Keratinocyte (primary cell): ENCODE measurements at places on chromosomes 11 and 22. TPM values are rescaled to one million over a fixed set of nuclear protein-coding genes. Genes with fewer than 3 reads are reported as not detected.
A peak's percentile ranks its signal among the peaks of the same experiment; 100 is the strongest.

DNA sequence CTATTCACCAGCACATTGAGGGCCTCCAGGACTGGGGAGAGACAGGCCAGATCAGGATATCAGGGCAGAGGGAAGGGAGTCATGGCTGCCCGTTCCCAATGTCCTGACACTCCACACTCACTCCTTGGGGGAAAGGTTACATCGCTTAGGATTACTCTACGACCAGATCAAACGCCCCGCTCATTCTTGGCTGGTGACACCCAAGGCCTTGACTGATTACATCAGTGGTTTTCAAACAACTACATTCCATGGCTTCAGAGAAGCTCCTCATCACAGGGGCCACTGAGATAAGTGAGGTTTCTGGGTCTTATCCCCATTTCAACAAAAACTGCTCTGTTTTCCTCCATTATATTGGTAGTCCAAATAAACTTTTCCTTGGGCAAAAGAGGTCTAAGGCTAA is 15.0 kb downstream of the UBE2L6 start:
- no peaks in the 10 kb centered on the region for H3K27me3 ChIP-seq
- H3K27ac ChIP-seq = no peak overlapping the region
- no peaks in the 10 kb centered on the region for H3K4me1 ChIP-seq
- H3K4me3 ChIP-seq = no peak overlapping the region

The ANGPTL5 gene
- 0.03 TPM in 1 of 3 replicates, not detected in the others for polyA plus RNA-seq

- no peaks in the 10 kb centered on the region for H3K36me3 ChIP-seq
- DNase-seq = no peak
- H3K4me1 ChIP-seq = no peaks in the 10 kb centered on the region
- H3K4me3 ChIP-seq = no peak overlapping the region
These were observed 67.3 kb upstream of the NUP50 start for GRCh38 chr22:45096256-45096907.

The SCN3B gene
- polyA plus RNA-seq = 0.08 to 0.19 TPM (median 0.10 TPM) in 3 replicates

DNA sequence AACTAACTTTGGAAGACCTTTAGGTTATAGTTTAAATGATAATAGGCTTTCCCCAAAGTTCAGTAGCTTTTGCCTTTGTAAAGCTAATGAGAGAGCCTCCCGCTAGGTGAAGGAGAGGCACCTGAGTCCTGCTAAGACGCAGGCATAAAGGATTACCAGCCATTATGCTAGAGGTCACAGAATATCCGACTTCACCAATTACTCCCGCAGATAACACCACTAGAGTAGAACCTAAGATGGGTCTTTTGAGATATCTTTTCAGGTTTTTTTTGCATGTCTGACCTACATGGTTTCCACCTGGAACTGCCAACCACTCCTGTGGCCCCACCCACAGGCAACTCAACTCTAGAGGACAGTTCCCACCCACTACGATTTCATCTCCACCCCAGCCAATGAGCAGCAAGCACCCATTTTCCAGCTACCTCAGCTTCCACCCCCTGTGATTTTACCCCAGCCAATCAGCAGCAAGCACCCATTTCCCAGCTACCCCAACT is 314.3 kb downstream of the BRD1 start:
- no peaks in the 10 kb centered on the region for H3K27me3 ChIP-seq
- H3K27ac ChIP-seq = no peak overlapping the region
- DNase-seq = no peak
- no peaks in the 10 kb centered on the region for H3K36me3 ChIP-seq

DNA sequence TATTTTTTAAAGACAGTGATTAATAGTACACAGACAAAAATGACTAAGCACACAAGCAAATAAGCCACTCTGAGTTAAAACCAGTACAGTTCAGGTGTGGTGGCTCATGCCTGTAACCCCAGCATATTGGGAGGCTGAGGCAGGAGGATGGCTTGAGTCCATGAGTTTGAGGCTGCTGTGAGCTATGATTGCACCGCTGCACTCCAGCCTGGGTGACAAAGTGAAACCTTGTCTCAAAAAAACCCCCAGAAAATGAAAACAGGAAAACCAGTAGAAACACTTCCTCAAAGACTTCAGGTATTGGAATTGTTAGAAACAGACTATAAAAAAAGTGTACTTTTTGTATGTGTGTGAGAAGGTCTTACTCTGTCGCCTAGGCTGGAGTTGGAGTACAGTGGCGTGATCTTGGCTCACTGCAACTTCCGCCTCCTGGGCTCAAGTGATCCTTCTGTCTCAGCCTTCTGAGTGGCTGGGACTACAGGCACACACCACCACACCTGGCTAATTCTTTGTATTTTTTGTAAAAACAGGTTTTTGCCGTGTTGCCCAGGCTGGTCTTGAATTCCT is 33.0 kb downstream of the PPP6R2 start:
- DNase-seq = no peak
- H3K27ac ChIP-seq = no peak overlapping the region
- H3K4me1 ChIP-seq = no peaks in the 10 kb centered on the region
- H3K36me3 ChIP-seq = peaks cover 10% of the 10 kb centered on the region
- no peaks in the 10 kb centered on the region for H3K27me3 ChIP-seq

The KCTD14 gene
- 0.81 to 3.4 TPM (median 2.1 TPM) in 3 replicates for polyA plus RNA-seq

DNA sequence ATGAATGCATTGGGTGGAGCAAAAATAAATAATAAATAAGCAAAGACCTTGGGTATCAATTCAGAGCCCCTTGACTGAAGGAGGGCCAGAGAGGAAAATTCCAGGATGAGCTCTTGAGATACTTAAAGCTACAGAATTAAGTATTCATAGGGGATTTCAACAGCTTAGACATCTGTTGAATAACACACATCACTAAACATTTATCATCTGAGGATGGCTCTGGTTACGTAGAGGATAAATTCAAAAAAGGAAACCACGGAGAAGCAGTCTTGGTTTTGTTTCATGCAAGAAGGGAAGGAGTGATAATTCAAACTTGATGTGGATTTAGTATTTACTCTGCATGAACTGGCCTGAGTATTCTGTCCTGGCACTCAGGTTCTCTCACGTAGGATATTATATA is 29.8 kb downstream of the ARHGAP42 start:
- no peak for DNase-seq
- no peak overlapping the region for H3K27ac ChIP-seq
- H3K4me1 ChIP-seq = peaks cover 11% of the 10 kb centered on the region
- H3K27me3 ChIP-seq = no peaks in the 10 kb centered on the region
- no peak overlapping the region for H3K4me3 ChIP-seq

The FREY1 gene
- polyA plus RNA-seq = 0.25 to 0.32 TPM in 2 of 3 replicates, not detected in the other

GRCh38 chr11:65425105-65425970 is 2.7 kb downstream of the NEAT1 start:
- no peak for DNase-seq
- peak overlapping the region; percentile 99 for H3K27ac ChIP-seq
- no peaks in the 10 kb centered on the region for H3K27me3 ChIP-seq
- H3K36me3 ChIP-seq = peaks cover 23% of the 10 kb centered on the region
- peak overlapping the region; percentile 97 for H3K4me3 ChIP-seq

The OSBP2 gene
- 2.0 to 4.2 TPM (median 3.0 TPM) in 3 replicates for polyA plus RNA-seq

GRCh38 chr11:10618490-10618889 is 50.0 kb upstream of the LYVE1 start:
- no peaks in the 10 kb centered on the region for H3K27me3 ChIP-seq
- H3K4me3 ChIP-seq = no peak overlapping the region
- peaks cover 10% of the 10 kb centered on the region for H3K4me1 ChIP-seq
- H3K27ac ChIP-seq = no peak overlapping the region

GRCh38 chr22:43110444-43110926 is at the start of gene BIK:
Gene BIK, plus strand, starts transcription at chr22:43110750. Its CDS starts 13,273 bp downstream, at chr22:43124023.
- H3K27ac ChIP-seq = no peak within 1 kb of the TSS
- peaks cover 6% of the 10 kb centered on the region for H3K27me3 ChIP-seq
- no peak for DNase-seq
- H3K4me1 ChIP-seq = peaks cover 9% of the 10 kb centered on the region
- no peaks in the 10 kb centered on the region for H3K36me3 ChIP-seq

The INPPL1 gene
- polyA plus RNA-seq = 44.0 to 69.5 TPM (median 53.7 TPM) in 3 replicates

GRCh38 chr11:37456746-37457145 is 858.7 kb upstream of the RAG2 start:
- DNase-seq = no peak
- no peak overlapping the region for H3K4me3 ChIP-seq
- no peaks in the 10 kb centered on the region for H3K4me1 ChIP-seq
- no peak overlapping the region for H3K27ac ChIP-seq

The POLR2L gene
- polyA plus RNA-seq = 145 to 308 TPM (median 245 TPM) in 3 replicates

GRCh38 chr11:46105134-46105628 is 16.1 kb downstream of the PHF21A start:
- H3K27ac ChIP-seq = no peak overlapping the region
- no peak overlapping the region for H3K4me3 ChIP-seq
- H3K27me3 ChIP-seq = no peaks in the 10 kb centered on the region

The NLRP14 gene
- 0.03 TPM in 2 of 3 replicates, not detected in the other for polyA plus RNA-seq

The NPTXR gene
- 0.03 to 0.14 TPM (median 0.09 TPM) in 3 replicates for polyA plus RNA-seq

The BATF2 gene
- 0.09 to 0.10 TPM (median 0.10 TPM) in 3 replicates for polyA plus RNA-seq

GRCh38 chr22:34880662-34881061 is 185.3 kb upstream of the ISX start:
- H3K27ac ChIP-seq = no peak overlapping the region
- DNase-seq = no peak
- no peak overlapping the region for H3K4me3 ChIP-seq
- H3K4me1 ChIP-seq = peaks cover 2% of the 10 kb centered on the region
- H3K27me3 ChIP-seq = no peaks in the 10 kb centered on the region

The NPAS4 gene
- polyA plus RNA-seq = 0.03 TPM in 1 of 3 replicates, not detected in the others

DNA sequence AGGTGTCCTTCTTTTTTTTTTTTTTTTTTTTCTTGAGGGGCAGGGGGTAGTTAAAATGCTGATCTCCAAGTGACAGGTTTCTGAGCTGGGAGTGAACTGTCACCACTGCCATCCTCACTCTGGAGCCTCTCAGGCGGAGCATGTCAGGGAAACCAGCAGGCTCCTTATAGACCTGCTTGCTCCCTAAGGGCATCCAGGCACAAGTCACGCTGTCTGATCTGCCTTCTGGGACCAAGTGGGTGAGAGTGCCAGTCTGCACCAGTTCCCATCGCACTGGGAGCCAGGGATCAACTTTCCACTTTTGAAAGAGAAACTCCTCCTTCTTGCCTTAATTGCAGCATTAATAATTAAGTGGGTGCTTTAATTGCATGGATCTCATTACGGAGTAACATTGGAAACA is 537.9 kb upstream of the CADM1 start:
- no peak overlapping the region for H3K27ac ChIP-seq
- DNase-seq = no peak
- no peaks in the 10 kb centered on the region for H3K4me1 ChIP-seq
- no peaks in the 10 kb centered on the region for H3K27me3 ChIP-seq
- H3K4me3 ChIP-seq = no peak overlapping the region

The FAM111A gene
- 15.9 to 21.0 TPM (median 18.1 TPM) in 3 replicates for polyA plus RNA-seq
